ENCODE measurements at places on chromosomes 3 and 15.

DNA sequence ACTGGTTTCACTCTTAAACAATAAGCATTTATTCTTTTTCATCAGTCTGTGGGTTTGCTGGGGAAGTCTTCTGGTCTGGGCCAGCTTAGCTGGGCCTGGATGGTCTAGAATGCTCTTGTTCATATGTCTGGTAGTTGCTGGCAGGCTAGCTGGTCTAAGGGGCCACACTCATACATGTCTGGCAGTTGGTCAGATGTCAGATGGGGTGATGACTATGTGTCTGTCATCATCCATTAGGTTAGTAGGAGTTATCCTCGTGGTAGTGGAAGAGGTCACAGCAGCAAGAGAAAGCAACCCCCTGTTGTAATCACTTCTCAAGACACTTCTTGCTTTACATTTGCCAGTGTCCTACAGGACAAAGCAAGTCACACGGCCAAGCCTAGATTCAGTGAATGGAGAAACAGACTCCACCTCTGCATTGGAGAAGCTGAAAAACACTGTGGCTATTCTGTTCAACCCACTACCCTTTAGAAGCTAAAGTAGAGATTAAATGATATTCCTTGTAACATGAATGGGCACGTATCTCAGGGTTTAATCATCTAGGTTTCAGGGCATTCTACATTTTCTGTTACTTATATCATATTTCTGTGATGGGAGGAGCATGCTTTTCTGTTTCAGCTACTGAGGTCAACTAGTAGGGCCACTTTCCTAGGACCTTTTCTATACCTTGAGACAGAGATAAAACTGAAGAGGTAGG is 5.5 kb upstream of the ARID3B start:
- DNase-seq = no peak

- DNase-seq = no peak
These were observed 706.9 kb downstream of the TBL1XR1 start for GRCh38 chr3:176490357-176490756.

DNA sequence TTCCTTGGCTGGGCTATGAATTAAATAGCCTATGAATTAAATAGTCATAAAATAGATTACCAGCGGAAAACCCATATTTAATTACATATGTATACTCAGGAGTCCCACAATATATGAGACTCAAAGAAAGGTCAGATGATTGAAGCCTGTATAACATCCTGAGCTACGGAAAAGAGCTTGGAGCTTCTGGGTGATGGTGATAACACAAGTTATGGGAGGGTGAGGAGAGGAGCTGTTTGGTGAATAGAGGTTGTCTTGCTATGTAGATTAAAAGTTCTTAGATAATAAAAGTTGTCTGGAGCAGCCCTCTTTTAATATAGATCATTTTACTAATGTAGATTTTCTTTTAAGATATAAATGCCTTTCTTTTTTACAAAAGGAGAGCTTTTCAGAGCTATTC is 1.8 kb downstream of the PML start:
- no peak for DNase-seq

GRCh38 chr3:80870476-80871041 is 890.9 kb downstream of the GBE1 start:
- DNase-seq = no peak

DNA sequence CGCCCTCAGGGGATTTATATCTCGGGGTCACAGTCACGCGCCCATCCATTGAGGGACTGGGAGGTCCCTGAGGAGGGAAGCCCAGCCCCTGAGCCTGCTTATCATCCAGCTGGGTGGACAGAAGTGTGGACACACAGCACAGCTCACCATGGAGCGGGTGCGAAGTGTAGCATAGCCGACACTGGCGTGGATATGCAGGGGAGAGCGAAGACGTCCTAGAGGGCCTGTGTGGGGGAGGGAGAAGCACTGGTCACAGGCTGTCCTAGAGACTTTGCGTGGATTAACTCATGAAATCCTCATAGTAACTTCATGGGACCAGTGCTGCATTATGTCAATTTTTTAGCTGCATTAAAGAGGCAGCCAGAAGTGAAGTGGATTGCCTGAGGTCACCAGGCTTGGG is 26.1 kb upstream of the PLXND1 start:
- DNase-seq = no peak

GRCh38 chr3:8365541-8365940 is 136.1 kb upstream of the LMCD1 start:
- DNase-seq = no peak

GRCh38 chr3:117566926-117567325 is 857.3 kb downstream of the TUSC7 start:
- no peak for DNase-seq

DNA sequence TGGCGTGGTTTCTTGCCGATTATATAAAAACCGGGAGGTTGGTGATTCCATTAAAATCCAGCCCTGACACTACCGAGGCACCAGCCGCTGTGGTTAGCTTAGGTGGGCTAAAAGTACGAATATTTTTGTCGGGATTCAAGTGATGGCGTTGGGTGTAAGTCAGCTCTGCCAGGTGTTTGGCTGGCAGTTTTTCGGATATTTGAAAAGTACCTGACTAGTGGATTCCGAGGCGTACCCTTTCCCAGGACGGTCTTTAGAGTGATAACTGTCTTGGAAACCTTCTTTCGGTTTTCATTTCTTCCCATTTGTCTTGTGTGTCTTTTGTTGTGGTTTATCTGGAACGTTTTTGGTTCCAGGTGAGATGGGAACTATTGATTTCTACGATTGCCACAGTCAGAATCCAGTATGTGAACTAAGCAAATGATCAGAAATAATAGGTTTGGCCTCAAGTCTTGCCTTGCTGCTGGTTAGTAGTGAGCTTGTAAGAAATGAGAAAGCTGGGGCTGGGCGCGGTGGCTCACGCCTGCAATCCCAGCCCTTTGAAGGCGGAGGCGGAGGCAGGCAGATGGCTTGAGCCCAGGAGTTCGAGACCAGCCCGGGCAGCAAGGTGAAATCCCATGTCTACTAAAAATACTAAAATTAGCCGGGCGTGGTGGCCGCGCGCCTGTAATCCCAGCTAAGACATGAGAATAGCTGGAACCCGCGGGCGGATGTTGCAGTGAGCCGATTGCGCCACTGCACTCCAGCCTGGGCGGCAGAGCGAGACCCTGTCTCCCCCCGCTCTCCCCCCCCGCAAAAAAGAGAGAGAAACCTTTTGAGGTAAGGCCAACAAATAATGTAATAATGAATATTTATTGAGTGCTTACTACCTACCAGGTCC is 1.4 kb downstream of the FYTTD1 start:
- DNase-seq = peak; percentile 46

GRCh38 chr3:109050591-109051167 is 67.3 kb downstream of the MORC1 start:
- peak; percentile 22 for DNase-seq

- peak; percentile 2 for DNase-seq
These were observed 1082.6 kb upstream of the EPHA6 start for GRCh38 chr3:95731753-95732152.

DNA sequence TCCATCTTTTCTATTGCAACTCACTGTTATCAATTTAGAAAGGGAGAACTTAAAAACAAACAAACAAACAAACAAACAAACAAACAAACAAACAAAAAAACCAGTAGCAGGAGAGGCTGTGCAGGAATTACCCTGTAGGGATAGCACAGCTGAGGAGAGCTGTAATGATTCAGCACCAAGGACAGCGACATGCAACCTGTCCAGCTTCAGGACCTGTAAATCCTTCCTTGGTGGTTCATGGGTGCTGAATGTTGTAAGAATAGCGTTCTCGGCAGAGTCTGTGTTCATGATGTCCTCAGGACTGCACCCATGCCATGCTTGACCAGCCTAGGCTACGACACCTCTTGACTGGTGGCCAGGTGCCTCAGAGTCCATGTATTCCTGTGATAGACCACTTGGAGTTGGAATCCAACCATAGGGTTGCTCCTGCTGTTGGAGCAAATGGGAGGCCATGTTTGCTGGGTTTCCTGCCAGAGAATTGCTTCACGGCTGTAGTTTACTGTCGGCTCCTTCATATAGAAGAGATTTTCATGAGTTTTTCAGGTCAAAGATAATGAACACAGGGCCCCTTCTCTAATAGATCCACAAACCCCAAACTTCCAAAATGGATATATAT is 65.9 kb downstream of the CACNA2D3 start:
- peak; percentile 23 for DNase-seq

- DNase-seq = no peak
These were observed 93.9 kb downstream of the ABHD5 start for GRCh38 chr3:43784640-43785011.

DNA sequence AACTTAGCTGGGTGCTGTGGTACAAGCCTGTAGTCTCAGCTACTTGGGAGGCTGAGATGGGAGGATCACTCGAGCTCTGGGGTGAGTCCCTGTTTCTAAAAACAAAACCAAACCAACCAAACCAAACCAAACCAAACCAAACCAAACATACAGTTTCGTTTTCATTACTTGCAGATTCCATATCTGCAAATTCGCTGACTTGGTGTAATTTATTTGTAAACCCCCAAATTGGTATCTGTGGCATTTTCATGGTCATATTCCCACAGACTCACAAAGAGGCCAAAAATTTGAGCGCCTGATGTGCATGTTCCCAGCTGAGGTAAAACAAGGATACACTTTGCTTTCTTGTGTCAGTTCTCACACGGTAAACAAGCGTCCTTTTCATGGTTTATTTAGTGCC is 1138.3 kb downstream of the ROBO1 start:
- no peak for DNase-seq

- DNase-seq = no peak
These were observed 46.6 kb downstream of the DPPA2 start for GRCh38 chr3:109269577-109270275.

DNA sequence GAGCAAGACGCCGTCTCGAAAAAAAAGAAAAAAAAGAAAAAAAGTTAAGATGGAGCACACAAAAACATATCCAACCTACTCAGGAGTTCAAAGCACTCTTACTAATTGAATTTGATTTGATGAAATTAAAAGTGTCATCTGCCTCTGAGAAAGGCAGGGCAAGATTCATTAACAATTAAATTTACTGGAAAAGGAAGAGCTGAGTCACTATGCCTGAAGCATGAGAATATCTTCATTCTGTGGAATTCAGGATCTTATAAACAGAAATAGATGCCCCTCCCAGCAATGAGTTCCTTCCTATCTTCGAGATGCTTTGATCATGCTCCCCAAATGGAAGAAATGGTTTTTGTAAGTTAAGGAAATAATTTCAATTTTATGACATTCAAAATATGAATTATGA is 61.0 kb upstream of the ST3GAL6 start:
- no peak for DNase-seq

DNA sequence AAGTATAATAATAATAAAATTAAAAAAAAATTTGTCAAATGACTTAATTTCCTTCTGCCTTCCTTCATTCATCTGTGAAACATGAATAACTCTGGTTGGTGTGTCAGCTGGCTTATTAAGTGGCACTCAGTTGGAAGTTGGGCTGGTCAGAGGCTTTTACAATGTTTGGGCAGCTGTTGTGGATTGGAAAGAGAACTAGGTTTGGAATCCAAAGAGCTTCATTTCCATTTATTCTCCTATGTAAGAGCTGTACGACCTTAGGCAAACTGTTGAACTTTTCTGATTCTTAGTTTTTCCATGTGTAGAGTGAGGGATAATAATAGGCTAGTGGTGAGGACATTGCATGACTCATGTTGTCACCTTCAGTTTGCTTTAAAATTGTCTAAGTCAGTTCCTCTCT is 606.7 kb downstream of the PDCD6IP start:
- no peak for DNase-seq

DNA sequence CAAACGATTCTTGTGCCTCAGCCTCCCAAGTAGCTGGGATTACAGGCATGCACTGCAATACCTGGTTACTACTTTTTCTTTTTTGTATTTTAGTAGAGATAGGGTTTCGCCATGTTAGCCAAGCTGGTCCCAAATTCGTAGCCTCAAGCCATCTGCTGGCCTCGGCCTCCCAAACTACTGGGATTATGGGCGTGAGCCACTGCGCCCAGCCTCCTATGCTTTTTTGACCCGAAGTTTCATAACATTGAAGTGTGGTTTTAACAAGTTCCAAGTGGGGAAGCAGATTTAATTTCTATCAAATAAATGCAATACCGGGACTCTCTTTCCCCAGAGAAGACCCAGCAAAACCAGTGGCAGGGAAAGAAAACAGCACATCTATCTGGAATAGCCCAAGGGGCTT is 13.7 kb downstream of the SH3BP5 start:
- no peak for DNase-seq

GRCh38 chr3:187960820-187961219 is 193.1 kb upstream of the LPP start:
- DNase-seq = no peak

DNA sequence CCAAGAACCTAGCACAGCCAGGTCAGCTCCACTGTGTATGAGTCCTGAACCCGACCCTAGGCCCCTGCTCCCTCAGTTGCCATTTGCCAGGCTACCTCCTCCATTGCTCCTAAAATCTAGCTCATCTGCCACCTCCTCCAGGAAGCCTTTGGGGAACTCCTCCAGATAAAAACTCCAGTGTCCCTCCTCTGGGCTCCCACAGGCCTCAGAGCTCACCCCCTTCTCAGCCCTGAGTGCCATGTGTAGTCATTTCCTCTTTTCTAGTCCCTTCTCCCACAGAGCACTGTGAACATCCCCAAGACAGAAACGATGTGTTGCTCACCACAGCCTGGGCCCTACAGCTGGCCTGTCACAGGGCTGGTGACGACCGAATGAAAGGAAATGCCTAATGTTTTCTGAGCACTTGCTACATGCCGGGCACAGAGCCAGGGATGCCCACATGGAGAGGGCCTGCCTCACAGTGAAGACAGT is 61.0 kb downstream of the IQSEC1 start:
- peak; percentile 82 for DNase-seq

DNA sequence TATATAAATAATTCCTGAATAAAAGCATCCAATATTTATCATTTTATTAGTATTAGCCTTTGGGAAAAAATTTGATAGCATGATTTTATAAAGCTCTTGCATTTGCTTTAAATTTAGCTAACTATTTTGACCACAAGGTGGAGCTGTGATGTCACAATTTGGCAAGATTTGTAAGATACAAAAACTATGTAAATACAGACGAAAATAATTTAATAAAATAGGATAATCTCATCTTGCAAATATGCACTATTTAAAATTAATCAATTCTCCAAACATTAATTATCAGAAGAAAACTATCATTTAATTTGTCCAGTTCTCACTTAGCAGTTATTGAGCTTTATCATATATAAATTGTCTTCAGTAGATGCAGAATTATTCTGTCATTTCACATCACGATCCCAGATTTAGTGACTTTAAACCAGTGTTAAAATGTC is 95.4 kb downstream of the PLOD2 start:
- peak; percentile 30 for DNase-seq

GRCh38 chr15:45448066-45448915 is 69.9 kb upstream of the GATM start:
- no peak for DNase-seq

DNA sequence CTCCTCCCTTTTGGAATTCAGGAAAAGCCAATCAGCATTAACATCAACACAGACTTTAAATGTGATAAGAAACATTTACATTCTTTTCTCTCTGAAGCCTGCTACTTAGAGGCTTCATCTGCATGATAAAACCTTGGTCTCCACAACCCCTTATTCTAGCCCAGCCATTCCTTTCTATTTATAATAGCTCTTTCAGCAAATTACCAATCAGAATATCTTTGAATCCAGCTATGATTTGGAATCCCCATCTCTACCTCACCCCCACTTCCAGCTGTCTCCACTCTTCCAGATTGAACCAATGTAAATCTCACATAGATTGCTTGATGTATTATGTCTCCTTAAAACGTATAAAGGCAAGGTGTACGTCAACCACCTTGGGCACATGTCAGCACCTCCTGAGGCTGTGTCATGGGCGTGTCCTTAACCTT is 139.7 kb downstream of the TUSC7 start:
- no peak for DNase-seq

- DNase-seq = no peak
These were observed 80.9 kb downstream of the PRICKLE2 start for GRCh38 chr3:64144241-64144900.

Measured in activated CD4-positive, alpha-beta T cell treated with anti-CD3 and anti-CD28 coated beads, Interleukin-10, Interleukin-2, amounts not matched to agents 100 ng/mL and 50 ng/mL, durations not matched to agents 16 hours and 8 hours (primary cell).